ENCODE measurements at places on chromosomes 16 and 17.

DNA sequence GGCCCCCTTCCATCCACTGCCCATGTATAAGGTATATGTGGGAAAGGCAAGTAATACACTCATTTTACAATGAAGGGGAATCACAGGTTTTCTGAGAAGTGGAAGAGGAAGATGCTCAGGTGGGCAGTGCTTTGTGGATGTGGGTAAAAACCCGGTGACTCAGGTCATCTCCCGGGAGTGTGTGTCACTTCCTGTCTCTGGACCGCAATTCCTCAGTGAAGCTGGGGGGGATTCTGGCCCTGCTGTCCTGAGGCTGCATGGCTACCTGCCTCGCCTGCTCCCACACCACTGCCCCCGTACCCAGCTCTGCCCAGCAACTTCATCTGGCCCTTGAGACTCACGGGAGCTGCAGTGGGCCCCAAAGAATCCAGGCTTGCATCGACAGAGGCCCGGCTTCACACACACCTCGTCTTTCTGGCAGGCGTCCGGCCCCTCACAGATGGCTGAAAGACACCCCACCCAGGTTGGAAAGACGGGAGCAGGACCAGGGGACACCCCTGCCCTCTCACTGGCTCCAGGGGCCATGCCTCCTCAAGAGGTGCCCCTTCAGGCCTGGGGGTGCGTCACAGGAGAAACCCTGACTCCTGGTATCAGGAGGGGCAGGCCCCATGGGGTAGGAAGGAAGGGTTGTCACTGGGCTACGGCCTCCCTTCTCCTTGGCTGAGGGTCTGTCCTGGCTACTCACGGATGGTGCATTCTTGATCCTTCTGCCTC is 882 bp downstream of the SCARF1 start:
- DNase-seq, result peak; percentile 70

DNA sequence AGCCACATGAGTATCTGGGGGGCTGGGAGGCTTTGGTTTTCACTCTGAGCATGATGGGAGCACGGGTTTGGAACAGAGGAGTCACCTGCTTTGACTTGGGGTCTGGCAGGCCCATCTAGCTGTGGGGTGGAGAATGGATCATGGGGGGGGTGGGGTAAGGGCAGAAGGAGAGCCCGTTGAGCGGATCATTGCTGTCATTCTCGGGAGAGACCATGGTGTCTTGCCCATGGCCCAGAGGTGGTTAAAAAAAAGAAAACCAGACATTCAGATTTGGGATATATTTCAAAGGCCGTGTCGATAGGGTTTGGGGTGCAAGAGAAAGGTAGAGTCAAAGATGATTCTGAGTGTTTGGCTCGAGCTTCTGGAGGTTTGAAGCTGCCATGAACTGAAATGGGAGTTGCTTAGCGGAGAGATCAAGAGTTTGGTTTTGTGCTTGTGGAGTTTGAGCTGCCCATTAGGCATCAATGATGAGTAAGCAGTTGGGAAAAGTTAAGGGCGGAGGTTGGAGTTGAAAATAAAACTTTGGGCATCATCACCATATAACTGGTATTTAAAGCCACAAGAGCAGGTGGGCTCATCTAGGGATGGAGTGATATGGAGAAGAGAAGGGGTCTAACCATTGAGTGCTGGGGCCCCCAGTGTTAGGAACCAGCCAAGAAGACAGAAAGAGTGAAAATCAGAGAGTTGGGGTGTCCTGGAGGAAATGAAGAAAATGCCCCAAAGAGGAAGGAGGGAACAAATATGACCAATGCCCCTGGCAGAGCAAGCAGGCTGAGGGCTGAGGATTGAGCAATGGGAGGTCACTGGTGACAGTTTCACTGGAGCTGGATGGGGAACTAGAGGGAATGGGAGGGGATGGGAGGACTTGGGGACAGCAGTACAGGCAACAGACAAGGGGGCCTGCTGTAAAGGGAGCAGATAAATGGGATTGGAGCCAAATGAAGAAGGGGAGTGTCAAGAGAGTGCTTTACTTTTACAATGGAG is 1.9 kb downstream of the NOD2 start:
- DNase-seq, result no peak

GRCh38 chr17:77312061-77312701 is 171.4 kb downstream of the SEC14L1 start:
- DNase-seq, result no peak

- DNase-seq, result no peak
These were observed 23.5 kb downstream of the NUBP1 start for GRCh38 chr16:10767127-10767526.

- DNase-seq, result peak; percentile 68
These were observed 18.4 kb downstream of the SAP30BP start for GRCh38 chr17:75685499-75685898.

- DNase-seq, result no peak
These were observed 88.8 kb downstream of the C16orf95 start for GRCh38 chr16:87228363-87228762.

DNA sequence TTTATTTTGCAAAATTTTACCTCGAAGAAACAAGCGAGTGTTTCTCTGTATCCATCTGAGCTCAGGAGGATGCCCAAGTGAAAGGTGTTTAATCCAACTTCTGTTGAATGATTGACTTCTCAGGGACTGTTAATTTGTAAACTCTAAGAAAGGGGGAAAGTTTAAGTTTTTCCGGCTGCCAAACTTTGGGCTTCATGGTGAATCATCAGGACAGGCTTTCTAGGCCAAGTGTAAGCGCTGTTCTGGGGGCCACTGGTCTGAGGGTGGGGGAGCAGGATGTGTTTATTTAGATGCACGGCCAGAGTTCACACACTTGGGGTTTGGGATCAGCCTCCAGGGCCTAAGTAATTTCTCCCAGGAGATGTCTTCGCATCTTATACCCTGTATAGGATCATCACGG is 110.4 kb downstream of the PITPNC1 start:
- peak; percentile 23 for DNase-seq

All from EH (cell line).